ENCODE measurements at places on chromosomes 4 and X.

GRCh38 chr4:14582677-14583076 is 419.6 kb upstream of the CPEB2 start:
- DNase-seq = peak; percentile 26

- DNase-seq = peak; percentile 31
Observed at GRCh38 chr4:78661921-78662521, 110.5 kb downstream of the ANXA3 start.

DNA sequence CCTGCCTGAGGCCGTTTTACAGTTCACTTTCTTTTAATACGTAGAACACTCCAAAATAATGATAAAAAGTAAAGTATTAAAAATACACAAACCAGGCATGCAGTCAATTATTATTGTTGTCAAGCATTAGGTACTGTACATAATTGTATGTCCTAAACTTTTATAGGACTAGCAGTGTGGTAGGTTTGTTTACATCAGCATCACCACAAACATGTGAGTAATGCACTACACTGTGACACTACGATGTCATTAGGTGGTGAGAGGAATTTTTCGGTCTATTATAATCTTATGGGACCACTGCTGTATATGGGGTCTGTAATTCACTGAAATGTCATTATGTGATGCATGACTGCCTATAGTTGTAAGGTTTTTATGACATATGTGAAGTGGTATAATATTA is 149.5 kb upstream of the SH3RF1 start:
- no peak for DNase-seq

DNA sequence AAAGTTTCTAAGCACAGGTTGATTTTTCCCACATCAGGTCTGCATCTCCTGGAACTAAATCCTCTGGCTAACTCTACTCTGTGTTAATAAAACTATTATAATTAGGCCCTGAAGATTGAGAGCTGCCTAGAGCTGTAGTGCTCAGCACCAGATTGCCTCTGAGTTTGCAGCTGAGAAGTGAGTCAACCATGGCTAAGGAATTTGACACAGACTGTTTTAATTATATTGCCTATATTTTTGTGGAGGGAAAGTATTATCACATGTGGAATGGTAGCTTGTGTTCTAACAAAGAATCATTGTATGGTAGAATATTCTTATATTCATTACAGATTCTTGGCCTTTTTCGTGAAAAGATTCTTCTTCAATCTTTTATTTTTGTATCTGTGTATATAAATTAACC is 1907.6 kb upstream of the TENM3 start:
- no peak for DNase-seq

- DNase-seq = peak; percentile 2
Observed at GRCh38 chr4:18390655-18391353, 369.2 kb upstream of the LCORL start.

GRCh38 chr4:54661169-54661568 is 3.4 kb downstream of the KIT start:
- DNase-seq = no peak

GRCh38 chrX:97843200-97843811 is 959.6 kb downstream of the RPA4 start:
- no peak for DNase-seq

DNA sequence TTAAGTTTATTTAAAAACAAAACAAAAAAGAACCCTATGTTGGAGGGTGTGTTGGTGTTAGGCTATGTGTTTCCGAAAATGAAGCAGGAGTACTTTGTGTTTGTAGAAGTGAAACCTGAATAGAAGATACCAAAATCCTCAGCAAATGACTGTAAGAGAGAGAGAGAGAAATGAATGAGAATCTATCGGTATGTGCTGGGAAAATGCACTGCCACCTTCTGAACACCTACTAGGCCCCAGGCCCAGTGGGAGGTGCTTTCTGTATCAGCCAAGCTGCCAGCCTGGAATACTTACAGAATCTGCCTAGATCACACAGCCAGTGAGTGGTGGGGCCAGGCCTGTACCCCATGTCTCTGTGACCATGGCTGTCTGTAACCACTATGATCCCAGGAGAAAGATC is 14.9 kb upstream of the PIM2 start:
- no peak for DNase-seq

- DNase-seq = peak; percentile 2
Observed at GRCh38 chrX:29940750-29941149, 274.6 kb upstream of the MAGEB2 start.

GRCh38 chr4:93355411-93355810 is 473.1 kb upstream of the ATOH1 start:
- no peak for DNase-seq

DNA sequence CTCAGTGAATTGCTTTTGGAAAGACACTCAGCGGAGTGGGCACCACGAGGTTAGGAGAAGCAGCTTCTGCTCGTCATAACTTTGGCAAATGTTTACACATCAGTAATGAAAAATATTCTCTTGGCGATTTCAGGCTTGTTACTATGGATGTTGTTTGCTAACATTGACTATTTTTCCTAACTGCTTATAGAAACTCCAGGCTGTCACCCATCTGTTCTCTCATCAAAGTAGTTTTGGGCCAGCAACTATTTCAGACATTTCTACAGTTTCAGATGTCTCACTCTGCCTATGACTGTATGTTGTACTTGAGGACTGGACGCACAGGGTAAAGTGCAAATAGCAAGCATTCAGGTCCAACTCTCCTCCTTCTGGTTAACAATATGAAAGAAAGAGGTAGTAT is 346.7 kb downstream of the TRIML1 start:
- DNase-seq = no peak

- no peak for DNase-seq
Observed at GRCh38 chr4:182286035-182286434, 42.8 kb downstream of the TENM3 start.

- DNase-seq = no peak
Observed at GRCh38 chr4:26431461-26432180, 58.7 kb downstream of the CCKAR start.

- DNase-seq = no peak
Observed at GRCh38 chr4:74934016-74934831, 1.3 kb downstream of the PARM1 start.

- no peak for DNase-seq
Observed at GRCh38 chr4:184804621-184805020, 21.1 kb downstream of the ACSL1 start.

- no peak for DNase-seq
Observed at GRCh38 chr4:157075811-157076577, at the start of gene GLRB. GLRB (plus strand) TSS chr4:157076150; CDS start chr4:157078025, 1,875 bp downstream.

GRCh38 chr4:79502081-79502480 is 94.1 kb upstream of the GK2 start:
- no peak for DNase-seq

DNA sequence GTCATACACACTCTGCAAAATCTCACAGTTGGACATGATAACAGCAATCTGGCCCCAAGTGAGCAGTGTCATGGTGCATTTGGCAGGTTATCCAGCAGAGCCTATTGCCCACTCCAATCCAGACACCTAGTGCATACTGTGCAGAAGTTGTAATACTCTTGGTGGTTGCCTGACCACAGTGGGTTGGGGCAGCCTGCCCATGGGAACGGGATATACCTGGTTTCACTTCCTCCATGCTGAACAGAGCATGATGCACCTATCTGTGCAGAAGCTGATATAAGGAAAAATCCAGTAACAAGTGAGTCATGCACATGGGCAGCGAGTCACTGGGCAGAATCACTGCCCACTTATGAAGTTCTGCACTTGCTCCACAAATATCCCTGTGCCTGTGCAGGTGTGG is 105.3 kb upstream of the IGSF1 start:
- DNase-seq = no peak
